Stimulated activated CD4-positive, alpha-beta T cell treated with anti-CD3 and anti-CD28 coated beads, Interleukin-12 subunit alpha, Interleukin-12 subunit beta, amount 100 ng/mL, for 48 hours (primary cell): ENCODE measurements at places on chromosomes 4 and X.

DNA sequence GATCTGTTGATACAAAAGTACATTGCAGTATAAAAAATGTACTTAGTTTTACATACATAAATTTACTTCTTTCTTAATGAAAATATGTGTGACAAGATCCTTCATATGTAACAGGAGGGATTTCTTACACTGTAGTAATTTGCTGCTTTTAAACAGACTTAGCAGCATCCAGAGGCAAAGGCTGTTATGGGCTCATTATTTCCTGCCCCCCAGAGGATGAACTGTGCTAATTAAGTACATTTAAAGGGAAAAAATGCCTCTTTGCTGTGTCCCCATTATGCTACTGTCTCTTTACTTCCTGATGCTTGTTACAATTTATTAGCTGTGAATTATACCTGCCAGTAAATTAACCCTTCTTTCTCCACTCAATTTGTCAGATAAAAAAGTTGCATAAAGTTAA is 47.1 kb downstream of the NDST3 start:
- DNase-seq = no peak

- DNase-seq = no peak
These were observed 69.4 kb downstream of the PABPC4L start for GRCh38 chr4:134132086-134132783.

- DNase-seq = no peak
These were observed 36.5 kb upstream of the GUCY1B1 start for GRCh38 chr4:155722336-155722735.

- no peak for DNase-seq
These were observed 55.9 kb downstream of the STARD8 start for GRCh38 chrX:68703369-68703768.

GRCh38 chrX:149513825-149514428 is 8.8 kb upstream of the IDS start:
- no peak for DNase-seq

DNA sequence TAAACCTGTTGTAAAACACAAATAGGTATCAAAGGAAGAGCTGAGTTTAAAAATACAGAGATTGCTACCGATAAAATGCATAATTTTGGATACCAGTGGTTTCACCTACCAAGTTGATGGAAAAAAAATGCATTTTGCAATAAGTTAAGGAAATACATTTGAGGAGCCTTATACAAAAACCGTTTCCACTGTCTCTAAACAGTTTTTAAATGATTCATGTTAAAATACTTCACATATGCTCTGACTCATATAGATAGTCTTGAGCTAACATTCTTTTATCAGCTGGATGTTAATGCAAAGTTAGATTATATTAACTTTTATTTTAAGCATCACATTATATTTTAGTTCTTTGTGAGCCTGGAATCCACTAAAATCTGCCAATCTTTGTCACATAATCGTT is 50.6 kb upstream of the ANKRD17 start:
- no peak for DNase-seq

DNA sequence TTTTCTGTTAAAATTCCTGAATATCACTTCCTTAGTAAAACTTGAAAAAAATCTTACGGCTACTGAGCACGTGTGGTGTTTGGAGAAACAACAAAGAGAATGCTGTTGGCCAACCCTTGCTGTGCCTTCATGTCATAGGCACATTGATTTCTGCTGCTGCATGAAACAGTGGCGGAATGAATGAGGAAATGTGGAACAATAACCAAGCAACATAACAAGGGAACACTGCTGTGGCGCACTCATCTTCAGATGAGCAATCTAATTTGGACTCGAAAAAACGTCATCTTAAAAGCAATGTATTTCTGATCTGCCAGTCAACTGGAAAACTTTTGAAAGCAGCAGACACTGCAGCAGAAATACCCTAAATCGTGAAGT is 51.4 kb downstream of the PROM1 start:
- no peak for DNase-seq

DNA sequence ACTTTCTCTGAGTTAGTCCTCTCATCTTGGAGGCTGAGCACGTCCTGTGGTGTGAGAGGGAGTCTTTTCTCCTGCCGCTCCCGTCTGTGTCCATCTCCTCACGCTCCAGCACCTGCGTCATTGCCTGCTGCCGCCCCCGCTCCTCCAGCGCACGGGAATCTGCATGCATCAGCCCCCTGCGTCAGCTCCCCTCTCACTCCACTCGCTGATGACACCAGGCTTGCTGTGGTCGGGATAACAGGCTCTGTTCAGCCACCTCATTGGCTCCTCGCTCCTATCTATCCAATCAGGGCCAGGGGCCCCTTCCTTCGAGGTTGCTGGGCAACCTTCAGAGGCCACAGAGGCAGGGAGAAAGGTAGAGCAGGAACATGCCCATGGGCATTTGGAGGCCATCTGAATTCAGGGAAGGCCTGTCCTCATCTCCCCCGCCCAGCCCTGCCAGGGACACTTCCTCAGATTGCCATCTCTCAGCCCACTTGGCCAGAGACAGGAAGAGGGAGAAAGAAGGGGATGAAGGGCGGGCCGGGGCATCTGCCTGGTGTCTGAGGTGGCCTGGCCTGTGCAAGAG is 9.3 kb downstream of the ZNF185 start:
- no peak for DNase-seq

GRCh38 chrX:141278306-141278705 is 36.0 kb upstream of the SPANXC start:
- DNase-seq = no peak

GRCh38 chr4:169142906-169143305 is 127.8 kb downstream of the SH3RF1 start:
- no peak for DNase-seq

GRCh38 chrX:15646543-15646942 is 18.1 kb downstream of the CLTRN start:
- no peak for DNase-seq

DNA sequence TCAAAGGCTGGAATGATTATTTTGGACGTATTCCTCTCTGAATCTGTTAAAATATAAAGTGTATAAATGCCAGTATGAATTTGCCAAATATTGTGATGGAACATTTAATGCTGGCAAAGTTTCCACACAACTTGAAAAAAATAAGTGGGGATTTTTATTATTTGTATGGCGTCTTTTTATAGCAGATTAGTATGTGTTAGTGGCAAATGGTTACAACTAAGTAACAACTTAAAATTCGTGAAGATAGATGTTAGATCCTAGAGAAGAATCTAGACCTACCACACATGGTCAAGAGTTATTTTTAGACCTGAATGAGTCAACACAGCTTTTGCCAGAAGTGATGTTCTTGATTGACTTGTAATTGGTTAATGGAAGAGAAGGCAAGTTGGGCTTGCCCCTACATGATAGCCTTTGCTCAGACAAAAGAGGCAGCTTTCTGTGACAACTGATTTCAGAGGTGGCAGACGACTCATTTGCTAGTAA is 4.8 kb downstream of the CPE start:
- DNase-seq = no peak

DNA sequence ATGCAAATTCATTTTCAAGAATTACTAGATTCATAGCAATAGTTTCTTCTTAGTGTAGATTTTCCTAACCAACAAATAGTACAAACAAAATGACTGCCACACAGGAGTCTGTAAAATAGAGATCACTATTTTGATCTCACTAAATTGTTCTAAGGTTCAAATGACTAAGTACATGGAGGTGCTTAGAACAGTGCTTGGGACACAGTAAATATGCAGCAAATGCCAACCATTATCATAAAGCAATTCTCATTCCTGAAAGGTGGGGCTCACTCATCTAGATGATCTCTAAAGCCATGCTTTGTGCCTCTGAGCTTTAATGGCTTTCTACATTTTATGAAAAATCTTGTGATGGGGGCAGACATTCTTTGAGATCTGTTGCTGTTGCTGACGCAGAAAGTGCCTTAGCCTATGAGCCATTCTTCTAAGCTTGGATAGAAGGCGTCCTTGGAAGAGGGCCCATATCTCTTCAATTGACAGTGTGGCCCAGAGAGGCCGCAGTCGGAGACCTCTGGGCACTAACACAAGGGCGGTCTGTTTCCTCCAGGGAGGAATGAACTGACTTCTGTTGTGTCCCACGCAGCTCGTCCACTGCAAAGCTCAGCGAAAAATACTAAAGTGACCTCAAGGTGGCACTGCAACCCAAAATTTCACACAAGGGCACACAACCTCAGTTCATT is 23.5 kb downstream of the TLR10 start:
- DNase-seq = peak; percentile 54
